ENCODE measurements at places on chromosomes 2 and 18. TPM values are rescaled to one million over a fixed set of nuclear protein-coding genes. Genes with fewer than 3 reads are reported as not detected.

DNA sequence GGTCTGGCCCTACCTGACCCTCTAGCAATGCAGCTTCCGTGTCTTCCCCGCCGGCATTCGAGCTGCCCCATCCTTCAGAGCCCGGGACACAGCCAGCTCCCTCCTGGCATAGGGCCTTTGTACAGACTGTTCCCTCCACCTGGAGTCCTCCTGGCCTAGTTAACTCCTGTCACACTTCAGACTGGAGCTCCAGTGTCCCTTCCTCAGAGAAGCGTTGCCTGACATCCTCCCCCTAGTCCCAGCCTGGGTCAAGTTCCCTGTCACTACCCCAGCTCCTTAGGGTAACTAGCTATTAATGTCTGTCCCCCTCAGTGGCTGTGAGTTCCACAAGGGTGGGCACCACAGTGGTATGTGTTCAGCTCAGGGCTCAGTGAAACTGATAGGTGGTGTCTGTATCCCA, 45.5 kb upstream of the LOXHD1 start:
- DNase-seq = no peak

Gene SLC4A5
- total RNA-seq = 1.2 TPM

GRCh38 chr2:41234093-41234492, 782.2 kb upstream of the SLC8A1 start:
- DNase-seq = no peak

GRCh38 chr2:159111346-159111927, 143.0 kb downstream of the TANC1 start:
- DNase-seq = no peak

Gene AFG3L2
- 33.8 TPM for total RNA-seq

Gene RPL37A
- 3,585 TPM for total RNA-seq

DNA sequence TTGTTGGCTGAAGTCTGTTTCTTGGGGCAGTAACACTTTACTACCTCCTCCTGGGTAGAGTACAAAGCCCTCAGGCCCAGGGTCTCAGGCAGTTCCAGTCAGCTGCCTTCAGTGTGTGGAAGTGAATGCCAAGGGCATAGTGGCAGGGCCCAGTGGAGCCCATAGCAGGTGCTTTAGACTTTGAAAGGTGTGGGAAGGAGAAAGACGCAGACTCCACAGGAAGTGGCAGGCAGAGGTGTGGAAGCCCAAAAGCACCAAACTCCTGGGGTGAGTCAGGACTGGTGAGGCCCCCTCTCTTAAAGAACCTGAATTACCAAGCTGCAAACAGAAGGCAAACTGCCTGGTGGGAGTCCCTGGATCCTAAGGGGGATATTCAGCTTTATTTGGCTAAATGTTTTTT, 45.3 kb downstream of the ADAM23 start:
- DNase-seq = no peak

- no peak for DNase-seq
These were observed 355.6 kb downstream of the PAX3 start for GRCh38 chr2:221943076-221943810.

Gene GALNT3
- total RNA-seq = 3.7 TPM

DNA sequence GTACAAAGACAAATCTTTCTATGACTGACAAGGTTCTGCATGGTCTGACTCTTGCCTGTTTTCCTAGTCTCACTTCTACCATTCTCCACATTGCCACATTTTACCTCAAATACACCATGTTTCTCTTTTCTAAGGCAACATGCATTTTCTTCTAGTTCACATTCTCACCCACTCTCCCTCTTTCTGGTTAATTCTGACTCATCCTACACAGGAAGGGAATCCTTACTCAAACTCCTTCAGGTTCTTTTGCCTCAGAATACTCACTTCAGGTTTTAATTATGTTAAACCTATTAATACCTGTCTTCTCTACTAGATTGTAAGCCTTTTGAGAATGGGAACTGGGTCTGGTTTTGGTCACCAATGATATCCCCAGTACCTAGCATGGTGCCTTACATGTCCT, 47.2 kb downstream of the MAP2 start:
- DNase-seq = no peak

- no peak for DNase-seq
These were observed 89.7 kb downstream of the POLE4 start for GRCh38 chr2:75047992-75048625.

Gene CDH19
- total RNA-seq = under 0.01 TPM

DNA sequence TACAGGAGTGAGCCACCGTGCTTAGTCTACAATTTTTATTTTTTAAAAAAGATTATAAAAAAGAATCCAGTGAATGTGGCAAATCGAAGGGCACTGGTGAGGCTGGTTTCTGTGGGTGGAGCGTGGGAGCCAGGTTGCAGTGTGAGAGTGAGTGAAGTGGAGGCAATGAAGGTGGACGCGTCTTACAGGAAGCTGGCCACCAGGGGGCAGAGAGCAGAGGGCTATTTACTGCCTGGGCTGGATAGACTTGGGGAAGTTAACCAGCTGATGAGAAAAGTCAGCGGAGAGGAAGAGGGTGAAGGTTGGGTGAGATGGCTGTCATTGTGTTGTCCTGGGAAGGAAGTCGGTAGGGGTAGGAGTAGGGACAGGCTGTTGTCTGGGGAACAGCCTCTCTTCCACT, 6.8 kb downstream of the SCTR start:
- DNase-seq = no peak

DNA sequence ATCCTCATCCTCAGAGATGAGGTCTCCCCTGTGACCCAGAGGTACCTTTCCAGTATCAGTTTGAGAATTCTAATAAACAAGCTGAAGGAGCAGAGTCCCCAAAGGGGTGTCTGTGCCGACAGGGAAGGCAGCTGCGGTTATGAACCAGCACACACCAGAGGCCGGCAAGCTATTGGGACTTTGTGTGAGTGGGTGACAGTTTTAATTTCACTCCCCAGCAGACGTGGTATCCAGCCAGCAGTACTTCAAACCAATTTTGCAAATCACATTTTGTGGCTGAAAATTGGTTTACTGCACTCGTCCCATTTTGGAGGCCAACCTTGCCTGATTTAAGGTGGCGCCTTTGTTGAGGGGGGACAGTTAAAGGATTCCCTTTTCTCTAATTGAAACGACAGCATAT, 103.0 kb upstream of the NRP2 start:
- DNase-seq = no peak

DNA sequence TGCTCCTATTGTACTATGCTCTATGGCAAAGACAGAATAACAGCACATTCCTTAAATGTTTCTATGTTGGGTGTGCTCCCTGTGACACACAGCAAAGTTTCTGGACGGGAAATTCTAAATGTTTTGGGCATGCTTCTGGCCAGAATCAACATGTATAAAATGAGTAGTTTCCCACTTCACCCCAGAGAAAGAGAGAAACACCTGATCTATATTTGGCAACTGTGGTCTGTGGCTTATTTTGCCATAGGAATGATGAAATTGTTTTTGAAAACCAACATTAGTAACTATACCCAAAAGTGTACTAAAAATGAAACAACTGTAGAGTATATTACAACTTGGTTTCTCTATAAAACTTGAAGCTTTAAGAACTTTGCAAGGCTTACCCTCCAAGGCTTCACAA, 89.1 kb downstream of the RAD51AP2 start:
- DNase-seq = no peak

DNA sequence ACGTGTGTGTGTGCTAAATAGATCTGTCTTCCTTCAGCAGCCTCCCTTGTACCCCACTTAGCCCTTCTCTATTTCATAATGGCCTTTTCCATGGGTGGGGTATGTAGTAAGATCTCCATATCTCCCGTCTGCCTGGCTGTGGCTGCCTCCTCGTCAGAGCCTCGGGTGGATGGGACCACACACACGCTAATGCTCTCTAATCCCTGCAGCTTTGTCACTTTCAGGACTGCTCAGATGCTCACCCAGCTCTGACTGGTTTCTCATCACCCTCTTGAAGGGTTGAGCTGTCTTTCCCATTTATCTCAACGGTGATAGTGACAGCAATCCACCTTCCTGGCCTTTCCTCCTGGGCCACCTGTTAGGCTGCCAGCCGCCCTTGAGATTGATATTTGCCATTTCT, 95.3 kb downstream of the DCC start:
- DNase-seq = no peak

Gene TMEM182
- 2.0 TPM for total RNA-seq

GRCh38 chr2:158671360-158672245, 123.5 kb upstream of the DAPL1 start:
- DNase-seq = no peak

DNA sequence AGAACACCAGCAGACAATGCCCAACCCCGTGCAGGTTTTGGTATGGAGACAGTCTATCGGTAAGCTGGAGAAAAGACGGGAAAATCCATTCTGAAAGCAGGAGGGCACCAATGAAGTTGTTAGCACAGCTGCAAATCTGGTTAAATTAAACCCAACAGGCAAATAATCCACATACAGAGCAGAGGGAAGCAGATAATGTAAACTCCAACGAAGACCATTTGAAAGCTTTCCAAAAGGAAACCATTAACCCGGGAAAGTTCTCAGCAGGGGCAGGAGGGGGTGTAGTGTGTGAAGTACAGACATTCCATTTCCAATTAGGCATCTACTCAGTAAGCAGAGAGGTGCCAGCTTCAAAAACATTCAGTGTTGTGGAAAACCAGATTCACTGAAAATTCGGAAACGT, 10.3 kb downstream of the EDAR start:
- DNase-seq = no peak

Gene DNAH6
- 4.9 TPM for total RNA-seq

Data from frontal cortex (tissue), 4 donors.